Amygdala (tissue), 56 donors: ENCODE measurements at places on chromosomes 4 and X.

- DNase-seq, result no peak
Observed at GRCh38 chr4:180106122-180106521, 2137.1 kb upstream of the TENM3 start.

DNA sequence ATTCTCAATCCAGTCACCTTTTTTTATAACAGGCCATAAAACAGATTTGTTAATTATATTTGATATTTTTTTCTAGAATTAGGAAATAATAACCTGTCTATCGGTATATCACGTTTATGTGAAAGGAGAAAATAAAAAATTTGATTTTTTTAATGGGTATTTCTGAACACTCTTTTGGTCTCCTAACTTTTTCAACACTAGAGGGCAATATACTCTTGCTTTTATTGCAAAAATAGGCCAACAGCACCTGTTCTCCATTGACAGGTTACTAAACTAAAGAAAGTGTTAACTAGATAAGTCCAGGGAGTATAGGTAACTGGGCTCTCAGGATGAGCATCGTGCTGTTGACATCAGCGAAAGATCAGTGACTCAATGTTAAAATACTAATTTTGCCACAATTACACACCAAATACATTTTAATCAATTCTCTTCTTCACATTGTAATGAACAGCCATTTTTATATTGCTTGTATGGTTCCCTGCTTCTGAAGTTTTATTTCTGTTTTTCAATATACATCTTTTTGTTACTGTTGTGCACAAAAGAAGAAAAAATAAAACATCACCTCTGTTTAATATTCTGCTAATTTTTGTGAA is 22.8 kb downstream of the NDST4 start:
- no peak for DNase-seq

DNA sequence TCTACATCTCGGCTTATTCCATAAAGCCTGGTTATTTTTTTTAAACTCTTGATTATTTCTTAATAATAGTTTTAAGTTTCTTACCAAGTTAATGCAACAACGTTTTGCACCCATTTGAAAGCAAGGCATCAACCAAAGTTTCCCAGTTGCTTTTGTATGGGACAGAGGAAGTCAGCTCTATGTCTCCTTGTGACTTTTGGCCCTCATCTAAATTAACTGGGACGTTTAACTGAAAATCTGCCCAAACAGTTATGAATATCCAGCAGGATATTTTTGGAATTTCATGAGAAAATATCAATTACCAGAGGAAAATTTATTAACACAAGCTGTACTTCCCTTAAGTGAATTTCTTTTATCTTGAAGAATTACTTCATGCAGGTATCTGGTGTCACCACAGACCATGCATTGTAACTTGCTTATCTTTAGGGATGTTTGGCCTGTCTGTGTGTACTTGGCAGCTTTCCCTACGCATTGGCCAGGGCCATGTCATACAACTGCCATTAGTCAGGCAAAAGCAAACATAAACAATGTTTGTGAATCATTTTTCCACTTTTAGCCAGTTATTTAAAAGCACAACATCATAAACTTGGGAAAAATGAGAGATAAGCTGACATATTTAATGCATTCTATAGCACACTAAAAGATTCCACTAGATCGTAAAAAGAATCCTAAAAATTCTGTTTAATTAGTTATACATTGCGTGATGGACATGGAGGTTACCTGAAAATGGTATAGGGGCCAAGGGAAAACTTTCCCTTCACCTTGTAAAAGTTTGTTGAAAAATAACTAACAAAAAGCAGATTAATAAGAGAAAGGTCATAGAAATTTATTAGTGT is 101.4 kb upstream of the PDE5A start:
- no peak for DNase-seq

DNA sequence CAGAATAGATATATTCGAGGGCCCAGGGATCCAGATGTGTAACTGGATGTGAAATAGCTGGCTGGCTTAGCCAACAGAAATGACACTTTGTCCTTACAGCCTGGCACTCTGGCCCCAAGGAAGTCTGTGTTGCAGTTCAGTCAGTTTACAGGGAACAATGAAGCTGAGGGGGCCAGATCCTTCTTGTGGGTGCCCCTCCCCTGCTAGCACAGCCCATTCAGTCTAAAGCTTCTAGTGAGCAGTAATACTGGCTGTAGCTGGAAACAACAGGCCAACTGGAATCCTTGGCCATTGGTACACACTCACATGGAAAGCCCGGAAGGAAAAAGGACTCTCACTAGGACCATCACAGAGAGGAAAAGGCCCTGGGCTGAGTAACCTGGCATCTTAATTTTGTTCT is 22.7 kb upstream of the CD40LG start:
- DNase-seq, result no peak

DNA sequence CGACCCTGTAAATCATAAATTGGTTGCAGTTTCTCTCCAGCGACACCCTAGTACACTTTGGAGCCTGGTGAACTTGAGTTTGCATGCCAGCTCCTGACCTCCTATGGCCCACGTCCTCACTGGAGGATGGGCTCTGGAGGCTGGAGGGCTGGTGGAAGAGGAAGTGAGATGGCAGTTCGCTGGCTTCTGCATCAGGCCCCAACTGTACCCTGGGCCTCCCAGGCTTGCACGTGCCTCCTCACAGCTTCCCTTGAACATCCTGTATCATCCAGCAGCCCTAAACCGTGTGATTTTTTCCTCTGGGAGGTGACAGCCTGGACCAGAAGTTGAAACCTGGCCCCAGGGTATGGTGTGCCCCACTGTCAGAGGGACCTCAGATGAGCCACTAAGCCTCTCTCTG is 78.5 kb downstream of the HTRA3 start:
- DNase-seq, result no peak

- no peak for DNase-seq
Observed at GRCh38 chr4:45345558-45345957, 619.2 kb upstream of the GNPDA2 start.

- no peak for DNase-seq
Observed at GRCh38 chr4:8167291-8167690, 8.7 kb upstream of the ABLIM2 start.

DNA sequence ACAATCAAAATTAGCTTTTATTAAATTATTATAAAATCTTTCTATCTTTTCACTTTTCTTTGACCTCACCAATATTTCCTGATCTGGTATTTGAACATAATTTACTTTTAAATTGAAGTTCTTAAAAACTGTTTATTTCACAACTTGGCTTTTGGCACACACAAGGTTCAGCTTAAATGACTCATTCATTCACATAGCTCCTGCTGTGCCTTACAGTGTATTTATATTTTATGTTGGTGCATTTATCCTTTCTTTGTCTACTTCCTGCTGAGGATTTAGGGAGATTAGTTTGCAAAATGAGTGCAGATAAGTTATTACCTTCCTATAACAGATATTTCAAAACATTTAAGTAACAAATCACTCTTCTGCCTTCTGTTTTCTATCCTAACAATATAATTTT is 430.6 kb downstream of the DTHD1 start:
- no peak for DNase-seq

DNA sequence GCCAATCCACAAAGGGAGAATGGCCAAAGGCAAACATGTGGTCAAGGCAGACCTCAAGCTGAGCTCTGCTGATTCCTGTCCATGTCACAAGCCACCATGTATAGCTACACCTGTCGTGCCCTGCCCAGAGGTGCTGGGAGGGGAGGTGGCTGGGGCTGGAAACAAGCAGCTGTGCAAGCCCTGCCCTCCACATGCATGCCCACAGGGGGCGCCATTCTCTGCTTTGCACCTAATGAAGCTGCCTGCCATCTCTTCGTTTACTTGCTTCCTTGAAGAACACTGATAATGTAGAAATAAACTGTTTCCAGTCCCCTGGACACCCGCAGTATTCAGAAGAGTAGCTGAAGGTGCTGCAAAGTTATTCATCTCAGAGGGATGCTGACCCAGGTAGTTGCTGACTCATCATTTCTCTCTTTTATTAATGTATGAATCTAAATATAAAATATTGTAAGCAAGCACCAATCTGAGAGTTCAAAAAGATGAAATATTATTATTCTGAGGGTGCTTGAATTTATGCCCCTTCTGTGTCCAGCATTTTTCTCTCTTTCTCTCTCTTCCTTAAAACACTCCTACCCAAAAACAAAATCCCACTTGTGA is 278.6 kb downstream of the ADGRA3 start:
- DNase-seq, result no peak

DNA sequence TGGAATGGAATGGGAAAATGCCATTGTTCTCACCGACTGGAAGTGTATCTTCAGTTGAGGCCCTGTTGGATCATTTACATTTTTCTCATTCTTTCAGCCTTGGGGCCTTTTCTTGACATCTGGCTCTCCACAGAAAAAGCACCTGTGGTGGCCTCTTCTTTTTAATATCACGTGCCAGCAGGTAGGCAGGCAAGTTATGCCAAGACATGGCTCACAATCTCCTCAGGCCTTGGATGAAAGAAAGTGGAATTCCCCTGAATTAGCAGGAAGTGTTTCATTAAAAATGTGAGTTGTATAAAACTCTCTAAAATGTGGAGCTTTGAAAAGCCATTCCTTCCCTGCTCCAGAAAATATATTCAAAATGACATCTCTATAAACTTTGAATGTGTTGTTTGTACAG is 122.1 kb downstream of the FRAS1 start:
- DNase-seq, result no peak

DNA sequence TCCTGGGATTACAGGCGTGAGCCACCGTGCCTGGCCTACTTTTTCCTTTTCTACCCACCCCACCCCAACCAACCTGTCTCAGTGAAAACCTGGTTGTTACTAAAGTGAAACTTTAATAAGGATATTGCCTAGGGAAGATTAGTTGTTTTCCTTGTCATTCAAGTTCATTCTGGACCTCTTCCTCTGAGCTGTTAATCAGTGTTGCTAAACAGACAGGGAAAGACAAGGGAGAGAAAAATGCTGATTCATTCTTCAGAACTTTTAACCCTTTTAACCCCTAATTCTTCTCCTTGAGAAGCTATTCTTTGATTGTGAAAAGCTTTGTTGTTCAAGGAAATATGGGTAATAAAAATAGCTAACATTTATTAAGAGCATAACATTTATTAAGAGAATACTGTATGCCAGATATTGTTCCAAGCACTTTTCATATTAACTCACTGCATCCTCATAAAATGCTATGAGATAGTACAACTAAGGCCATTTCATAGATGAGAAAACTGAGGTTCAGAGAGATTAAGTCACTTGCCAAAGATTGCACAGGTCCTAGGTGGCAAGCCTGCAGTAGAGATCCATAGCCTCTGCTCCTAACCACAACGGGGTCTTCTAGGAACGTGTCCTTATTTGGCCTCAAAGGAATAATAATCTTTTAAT is 34.8 kb downstream of the OSTC start:
- DNase-seq, result no peak

- DNase-seq, result no peak
Observed at GRCh38 chrX:22159071-22159470, 113.6 kb upstream of the CBLL2 start.

DNA sequence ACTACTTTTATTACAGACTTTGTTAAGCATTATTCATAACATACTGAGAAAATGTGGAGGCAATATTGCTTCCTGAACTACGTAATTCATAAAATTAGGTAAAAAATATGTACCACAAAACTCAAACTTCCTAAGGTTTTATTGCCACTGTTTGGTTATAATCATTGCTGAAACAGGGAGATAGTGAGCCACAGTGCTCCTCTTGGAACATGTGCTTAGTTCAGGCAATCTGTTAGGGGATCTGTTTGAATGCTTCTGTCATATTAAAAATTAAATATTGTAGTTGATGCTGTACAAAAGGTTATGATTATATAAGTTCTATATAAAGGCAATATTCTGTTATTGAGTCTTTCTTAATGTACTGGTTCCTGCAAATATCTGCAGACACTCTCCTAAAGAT is 480.7 kb downstream of the GRXCR1 start:
- DNase-seq, result no peak

DNA sequence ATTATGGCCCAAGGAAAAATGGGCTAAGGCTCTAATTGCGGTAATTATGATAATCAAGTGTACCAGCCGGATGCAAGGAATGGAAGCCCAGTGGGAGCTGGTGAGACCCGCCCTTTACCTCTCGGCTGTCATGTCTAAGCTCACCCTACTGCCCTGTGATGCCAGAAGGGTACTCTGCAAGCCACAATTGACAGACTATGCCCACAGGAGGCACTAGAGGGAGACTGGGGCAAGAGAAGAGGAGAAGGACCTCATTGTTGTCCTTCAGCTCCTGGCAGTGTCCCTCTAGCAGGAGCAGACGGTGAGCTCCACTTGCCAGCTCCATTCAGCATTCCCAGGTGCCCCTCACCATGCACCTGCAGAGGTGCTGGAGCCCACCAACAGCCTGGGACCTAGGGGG is 141.8 kb downstream of the SMIM20 start:
- DNase-seq, result no peak

DNA sequence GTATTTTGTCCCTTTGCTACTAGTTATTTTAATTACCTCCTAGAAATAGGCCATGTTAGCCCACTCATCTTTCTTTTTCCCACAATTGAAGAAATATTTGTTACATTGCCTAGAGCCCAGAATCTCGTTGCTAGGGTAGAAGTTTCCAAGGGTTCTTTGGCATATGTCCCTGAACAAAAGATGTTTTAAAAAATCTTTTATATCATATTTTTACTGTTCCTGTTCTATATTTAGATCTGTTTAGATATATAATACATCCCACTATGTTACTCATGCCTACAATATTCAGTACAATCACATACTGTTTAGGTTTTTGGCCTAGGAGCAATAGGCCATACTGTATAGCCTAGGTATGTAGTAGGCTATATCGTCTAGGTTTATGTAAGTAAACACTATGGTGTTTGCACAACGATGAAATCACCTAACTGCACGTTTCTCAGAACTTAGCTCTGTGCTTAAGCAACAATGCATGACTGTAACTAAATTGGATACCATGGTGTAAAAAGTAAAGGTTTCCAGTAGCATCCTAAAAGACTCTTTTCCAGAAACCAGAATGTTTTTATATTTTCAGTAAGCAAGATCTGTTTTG is 236.0 kb upstream of the SLIT2 start:
- DNase-seq, result no peak

DNA sequence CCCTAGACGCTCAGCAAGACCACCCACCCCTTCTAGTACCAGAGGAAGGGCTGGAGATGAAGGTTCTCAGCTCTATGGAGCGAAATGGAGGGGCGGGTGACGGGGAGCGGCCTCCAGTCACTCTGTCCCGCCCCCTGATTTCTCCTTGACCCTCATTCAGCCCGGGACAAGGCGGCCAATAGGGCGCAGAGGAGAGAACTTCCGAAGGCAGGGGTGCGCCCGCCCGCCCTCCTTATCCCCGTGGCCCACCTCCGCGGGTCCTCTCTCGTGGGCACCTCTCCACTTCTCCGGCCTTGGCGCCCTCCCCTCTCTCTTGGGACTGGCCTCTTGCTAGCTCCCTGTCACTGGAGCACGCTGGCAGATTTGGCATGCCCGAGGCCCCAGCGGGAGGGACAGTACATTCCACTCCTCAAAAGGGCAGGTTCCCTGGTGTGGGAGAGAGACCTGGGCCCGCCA is 1.1 kb upstream of the SEPTIN6 start:
- no peak for DNase-seq

- no peak for DNase-seq
Observed at GRCh38 chr4:184284336-184284690, 66.6 kb upstream of the ENPP6 start.

GRCh38 chr4:169143335-169143734 is 127.4 kb downstream of the SH3RF1 start:
- DNase-seq, result no peak
